Osteoblast (primary cell): ENCODE measurements at places on chromosomes 5 and 9.

GRCh38 chr9:138104251-138105122 is 226.9 kb downstream of the CACNA1B start:
- DNase-seq, result peak; percentile 68

DNA sequence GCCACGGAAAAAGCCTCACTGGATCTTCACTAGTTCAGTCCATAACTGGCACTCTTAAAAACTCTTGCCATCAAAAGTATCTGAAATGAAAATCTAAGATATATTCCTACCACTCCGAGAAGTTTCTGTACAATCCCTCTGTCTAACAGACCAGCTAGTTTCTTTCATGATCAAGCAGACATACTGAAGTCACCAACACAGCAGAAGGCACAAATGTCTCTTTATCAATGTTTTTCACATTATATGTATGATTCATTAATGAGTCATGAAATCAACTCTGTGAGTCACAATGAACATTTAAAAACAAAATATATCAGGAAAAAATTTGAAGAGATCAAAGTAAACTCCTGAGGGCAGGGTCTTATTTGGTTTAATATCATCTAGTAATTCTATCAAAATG is 50.8 kb downstream of the F2R start:
- no peak for DNase-seq

- DNase-seq, result no peak
Measured at GRCh38 chr5:171797543-171797942, 11.9 kb downstream of the SMIM23 start.

DNA sequence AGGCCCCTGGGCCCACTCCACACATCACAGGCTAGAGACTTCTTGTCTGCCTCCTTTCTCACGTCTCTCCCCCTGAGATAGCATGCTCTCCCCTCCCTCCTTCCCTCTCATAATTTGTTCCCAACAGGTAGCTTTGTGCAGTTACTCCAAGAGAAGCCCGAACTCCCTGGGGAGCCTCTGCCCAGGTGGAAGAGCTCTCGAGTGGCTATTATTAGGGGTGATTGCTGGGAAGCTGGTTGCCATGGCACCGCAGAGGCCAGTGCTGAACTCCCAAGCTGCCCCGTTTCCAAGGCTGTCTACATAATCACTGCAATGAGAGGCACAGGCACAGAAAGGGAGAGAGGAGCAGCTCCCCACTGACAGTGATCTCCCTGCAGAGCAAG is 104.7 kb upstream of the GPR151 start:
- DNase-seq, result no peak

- DNase-seq, result no peak
Measured at GRCh38 chr5:127330116-127330515, 39.5 kb downstream of the MEGF10 start.

DNA sequence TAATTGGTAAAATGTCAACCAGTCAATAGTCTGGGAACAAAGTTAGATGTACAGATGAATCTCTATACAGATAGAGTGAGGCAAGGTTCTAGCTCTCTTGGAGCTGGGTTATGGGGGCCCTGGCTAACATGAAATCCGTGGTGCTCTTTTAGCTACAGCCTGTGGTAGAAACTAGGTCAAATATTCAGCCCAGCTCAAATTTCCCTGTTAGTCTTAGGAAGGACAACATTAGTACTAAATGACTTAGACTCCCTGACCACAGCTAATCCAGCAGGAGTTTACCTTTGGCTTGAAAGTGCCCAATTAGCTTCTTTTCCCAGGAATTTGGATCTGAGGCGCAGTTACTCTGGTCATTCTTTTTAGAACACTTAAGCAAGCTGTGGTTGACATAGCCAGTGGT is 170.5 kb downstream of the DMRTA1 start:
- DNase-seq, result no peak

- no peak for DNase-seq
Measured at GRCh38 chr5:68720884-68721610, 372.8 kb upstream of the SLC30A5 start.

- peak; percentile 60 for DNase-seq
Measured at GRCh38 chr5:856531-857425, 6.0 kb upstream of the ZDHHC11 start.

DNA sequence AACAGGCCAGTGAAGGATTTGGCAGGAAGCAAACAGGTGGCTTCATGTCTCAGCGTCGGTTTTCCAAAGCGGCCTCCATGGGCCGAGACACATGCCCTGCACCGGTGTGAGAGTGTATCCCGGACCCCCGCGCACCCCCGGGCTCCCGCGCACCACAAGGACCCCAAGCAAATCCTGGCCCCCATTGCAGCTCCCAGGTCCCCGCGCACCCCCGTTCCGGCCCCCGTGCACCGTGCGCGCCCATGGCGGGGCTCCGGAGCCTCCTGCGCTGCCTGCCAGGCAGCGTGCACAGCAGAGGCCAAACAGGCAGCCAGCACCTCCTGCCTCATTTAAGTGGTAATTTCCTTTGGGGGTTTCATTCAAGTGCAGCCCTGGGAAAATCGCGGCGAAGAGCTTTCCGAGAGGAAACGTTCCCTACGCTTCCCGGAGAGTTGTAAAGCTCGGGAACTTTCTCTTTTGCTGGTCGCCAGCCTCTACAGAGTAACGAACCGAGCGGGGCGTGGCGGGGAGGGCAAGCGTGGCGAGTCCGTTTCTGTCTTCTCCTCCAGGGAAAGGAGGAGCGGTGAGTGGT is 145.5 kb upstream of the SLC24A2 start:
- peak; percentile 76 for DNase-seq

- no peak for DNase-seq
Measured at GRCh38 chr5:57362951-57363350, 119.7 kb downstream of the ACTBL2 start.

- DNase-seq, result no peak
Measured at GRCh38 chr9:75858497-75859092, 31.9 kb upstream of the PCSK5 start.

DNA sequence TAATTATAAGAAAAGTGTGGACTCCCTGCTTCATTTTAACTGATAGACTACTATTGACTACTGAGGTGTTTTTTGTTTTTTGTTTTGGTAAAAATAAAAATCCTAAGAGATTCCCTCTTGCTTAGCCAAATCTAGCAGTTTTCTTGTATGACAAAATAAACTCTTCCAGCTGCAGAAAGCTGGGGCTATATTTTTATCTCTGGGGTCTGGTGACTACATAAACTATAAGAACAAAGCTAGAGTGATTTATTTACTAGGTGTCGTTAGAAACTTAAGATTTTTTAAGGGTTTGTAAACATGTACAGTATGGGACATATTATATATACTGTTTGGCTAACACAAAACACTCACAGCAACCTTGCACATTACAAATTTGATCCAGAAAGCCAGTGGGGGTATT is 467.4 kb upstream of the MPDZ start:
- no peak for DNase-seq

DNA sequence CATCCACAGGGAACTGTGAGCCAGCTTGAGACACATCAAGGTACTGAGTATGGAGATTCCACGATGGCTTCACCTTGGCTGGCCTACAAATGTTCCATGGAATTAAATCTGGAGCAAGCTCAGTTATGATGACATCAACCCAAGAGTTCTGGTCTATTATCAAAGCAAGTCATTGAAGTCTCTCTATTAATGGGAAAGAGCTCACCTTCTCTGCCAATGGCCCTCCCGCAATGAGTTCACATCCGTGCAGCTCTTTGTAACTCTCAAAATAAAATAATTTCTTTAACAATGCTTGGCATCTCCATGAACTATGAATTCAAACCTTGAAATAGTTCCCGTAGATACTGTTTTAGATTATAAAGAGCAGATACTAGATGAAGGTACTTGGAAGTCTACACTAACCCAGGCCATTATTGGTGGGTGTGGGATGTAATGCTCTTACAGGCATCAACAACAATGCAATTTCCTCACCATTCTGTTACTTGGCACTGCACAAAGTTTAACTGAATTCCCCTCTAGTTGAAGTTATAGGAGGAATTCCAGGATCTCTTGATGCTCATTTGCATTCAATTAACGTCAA is 55.4 kb downstream of the ZNF474 start:
- DNase-seq, result no peak

DNA sequence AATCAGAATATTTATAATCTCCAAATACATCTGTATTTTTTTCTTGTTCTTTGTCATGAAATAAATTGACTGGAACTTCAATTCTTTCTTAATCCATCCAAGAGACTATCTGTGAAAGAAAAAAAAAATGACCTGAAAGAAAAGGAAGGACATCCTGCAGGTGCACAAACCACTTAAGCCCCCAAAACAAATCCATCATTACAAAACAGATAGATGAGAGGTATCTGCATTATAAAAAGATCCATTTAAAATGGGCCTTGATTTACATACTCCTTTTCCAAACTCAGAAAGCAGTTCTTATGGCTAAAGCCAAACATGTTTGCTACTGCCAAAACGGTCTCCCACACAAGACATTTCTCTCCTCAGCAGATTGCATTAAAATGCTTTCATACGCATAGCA is 85.5 kb downstream of the ELAVL2 start:
- DNase-seq, result no peak

DNA sequence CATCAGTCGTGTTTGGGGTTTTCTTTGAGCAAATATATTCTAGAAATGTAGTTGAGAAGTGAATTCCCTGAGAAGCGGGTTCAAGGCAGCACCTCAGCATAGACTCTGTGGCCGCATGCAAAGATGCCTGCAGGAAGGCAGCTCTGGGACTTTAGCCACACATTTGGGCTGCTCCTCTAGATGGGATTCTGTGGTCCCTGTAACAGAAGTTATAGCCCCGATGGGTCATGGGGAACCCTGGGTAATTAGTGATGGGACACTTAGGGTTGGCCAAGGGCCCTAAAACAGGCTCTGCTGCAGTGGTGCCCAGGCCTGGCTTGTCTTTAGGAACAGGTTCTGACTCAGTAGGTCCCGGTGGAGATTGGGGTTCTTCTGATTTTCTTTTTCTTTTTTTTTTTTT is 36.8 kb downstream of the PHF2 start:
- no peak for DNase-seq
